HT-29 (cell line): ENCODE measurements at places on chromosomes 6 and 20. TPM values are rescaled to one million over a fixed set of nuclear protein-coding genes. Genes with fewer than 3 reads are reported as not detected.

DNA sequence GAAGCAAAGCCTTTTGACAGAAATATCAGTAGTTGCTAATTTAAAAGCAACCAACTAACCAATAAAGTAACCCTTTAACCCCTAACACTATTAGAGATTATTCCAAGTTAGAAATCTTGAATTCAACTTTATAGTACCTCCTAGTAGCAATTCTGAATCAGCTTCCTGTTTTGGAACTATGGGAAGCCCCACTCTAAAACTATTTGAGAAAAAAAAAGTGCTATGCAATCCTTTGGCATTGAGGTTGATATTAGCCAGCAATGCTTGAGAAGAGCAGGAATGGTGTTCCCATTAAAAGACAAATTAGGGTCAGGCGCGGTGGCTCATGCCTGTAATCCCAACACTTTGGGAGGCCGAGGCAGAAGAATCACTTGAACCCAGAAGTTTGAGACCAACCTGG, 306.2 kb upstream of the ZFP64 start:
- no peak for DNase-seq

- DNase-seq, result no peak
Measured at GRCh38 chr6:21406316-21406715, 187.2 kb upstream of the SOX4 start.

DNA sequence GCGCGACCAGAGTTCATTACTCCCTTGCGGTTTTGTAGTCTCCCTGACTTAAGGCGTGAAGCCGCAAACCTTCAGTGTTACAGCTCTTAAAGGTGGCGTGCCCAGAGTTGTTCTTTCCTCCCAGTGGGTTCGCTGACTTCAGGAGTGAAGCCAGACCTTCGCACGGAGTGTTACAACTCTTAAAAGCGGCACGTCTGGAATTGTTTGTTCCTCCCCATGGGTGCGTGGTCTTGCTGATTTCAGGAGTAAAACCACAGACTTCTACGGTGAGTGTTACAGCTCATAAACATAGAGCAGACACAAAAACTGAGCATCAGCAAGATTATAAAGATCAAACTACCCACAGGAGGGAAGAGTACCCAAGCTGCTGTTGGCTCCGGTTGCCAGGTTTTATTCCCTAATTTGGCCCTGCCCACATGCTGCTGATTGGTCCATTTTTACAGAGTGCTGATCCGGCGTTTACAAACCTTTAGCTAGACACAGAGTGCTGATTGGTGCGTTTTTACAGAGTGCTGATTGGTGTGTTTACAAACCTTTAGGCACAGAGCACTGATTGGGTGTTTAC, 10.4 kb downstream of the TMEM14C start:
- DNase-seq, result no peak

- DNase-seq, result no peak
Measured at GRCh38 chr6:53517021-53517420, 27.9 kb downstream of the GCLC start.

DNA sequence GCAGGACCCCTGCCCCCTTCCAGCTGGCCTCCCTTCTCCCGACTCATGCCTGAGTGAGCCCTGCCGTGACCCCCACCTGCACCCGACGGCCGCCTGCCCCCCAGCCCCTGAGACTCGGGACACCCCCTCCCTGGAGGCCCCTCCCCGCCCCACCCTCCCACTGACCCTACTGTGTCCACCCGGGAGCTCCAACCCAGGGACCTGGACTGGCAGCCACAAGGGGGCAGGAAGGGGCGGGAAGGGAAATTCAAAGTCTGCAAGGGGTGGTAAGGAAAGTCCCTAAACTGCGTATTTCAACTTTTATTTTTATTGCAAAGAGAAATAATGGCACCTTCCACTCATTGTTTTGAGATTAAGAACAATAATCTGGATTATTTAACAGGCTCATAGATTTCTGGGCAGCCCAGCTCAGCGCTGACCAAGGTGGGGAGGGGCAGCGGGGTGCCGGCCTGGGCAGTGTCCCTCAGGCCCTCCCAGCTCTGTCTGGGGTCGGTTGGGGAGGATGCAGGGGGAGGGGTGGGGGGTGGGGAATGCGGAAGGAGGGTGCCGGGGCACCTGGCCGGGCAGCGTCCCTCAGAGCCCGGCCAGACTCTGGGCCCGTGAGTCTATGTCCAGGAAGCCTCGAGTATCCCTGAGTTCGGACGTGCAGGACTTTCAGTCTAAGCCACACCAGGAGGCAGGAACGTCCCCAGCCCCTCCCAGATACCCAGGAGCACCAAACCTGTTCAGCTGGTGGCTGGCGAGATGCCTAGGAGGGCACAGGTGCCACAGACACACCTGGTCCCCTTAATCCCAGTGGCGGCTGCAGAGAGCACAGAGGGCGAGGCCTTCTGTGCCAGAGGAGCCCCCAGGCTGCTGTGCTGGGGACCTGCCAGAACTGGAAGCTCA, 1.3 kb upstream of the PTK6 start:
- DNase-seq, result peak; percentile 100

- no peak for DNase-seq
Measured at GRCh38 chr20:61437280-61438206, 185.5 kb downstream of the CDH4 start.

DNA sequence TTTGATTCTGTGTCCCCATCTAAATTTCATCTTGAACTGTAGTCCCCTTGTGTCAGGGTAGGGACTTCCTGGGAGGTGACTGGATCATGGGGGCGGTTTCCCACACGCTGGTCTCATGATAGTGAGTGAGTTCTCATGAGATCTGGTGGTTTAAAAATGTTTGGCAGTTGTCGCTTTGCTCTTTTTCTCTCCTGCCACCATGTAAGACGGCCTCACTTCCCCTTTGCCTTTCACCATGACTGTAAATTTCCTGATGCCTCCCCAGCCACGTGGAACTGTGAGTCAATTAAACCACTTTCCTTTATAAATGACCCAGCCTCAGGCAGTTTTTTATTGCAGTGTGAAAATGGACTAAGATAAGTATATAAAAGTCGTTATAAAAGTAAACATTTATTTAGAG, 80.5 kb upstream of the SGK1 start:
- DNase-seq, result no peak

RIPOR2 gene
- 0.20 and 0.29 TPM in 2 replicates for total RNA-seq

CASS4 gene
- 0.05 TPM in 1 of 2 replicates, not detected in the other for total RNA-seq

PTCRA gene
- not detected in 2 replicates for total RNA-seq

RPS21 gene
- 3,073 and 3,139 TPM in 2 replicates for total RNA-seq

RBPJL gene
- total RNA-seq, result not detected in 2 replicates

POM121L2 gene
- total RNA-seq, result not detected in 2 replicates
